ENCODE measurements at places on chromosomes 5 and 9.

DNA sequence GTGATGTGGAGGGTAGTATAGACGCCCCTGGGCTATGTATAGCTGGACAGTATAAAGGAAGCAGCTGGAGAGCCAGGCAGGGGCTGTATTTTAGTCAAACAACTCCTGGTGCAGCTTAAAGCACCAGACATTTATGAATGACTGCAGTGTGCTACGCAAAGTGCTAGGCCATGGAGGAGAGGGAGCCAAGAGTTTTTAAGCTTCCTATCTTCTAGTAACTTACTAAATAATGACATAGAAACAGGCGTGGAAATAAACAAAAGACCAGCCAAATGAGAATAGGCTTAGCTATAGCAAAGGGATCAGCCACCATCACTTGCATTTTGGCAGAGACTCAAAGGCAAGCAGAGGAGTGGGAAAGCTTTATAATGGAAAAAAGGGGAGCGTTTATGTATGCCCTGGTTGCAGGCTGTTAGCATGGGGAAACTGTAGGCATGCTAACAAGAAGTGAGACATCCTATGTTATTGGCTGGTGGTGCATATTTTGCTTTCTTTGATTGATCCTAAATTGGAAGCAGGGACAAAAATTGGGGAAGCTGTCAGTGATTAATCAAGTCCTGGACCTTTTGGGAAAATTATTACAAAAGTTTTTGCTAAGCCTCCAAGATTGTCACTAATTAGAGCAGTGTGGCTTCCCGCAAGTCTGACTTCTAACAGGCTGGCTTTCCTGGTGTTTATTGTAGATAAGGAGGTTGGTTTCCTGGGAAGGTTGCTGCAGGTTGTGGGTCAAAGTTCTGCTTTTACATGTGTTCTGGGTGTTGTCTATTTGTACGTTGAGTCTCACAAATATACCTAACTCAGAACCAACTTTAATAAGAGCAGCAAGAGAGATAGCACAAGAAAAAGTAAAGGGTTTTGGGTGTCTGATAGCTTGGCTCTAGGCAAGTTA, 46.6 kb downstream of the RAB3C start:
- no peak for DNase-seq

- DNase-seq: no peak
These were observed 46.0 kb downstream of the PARP8 start for GRCh38 chr5:50712479-50712878.

DNA sequence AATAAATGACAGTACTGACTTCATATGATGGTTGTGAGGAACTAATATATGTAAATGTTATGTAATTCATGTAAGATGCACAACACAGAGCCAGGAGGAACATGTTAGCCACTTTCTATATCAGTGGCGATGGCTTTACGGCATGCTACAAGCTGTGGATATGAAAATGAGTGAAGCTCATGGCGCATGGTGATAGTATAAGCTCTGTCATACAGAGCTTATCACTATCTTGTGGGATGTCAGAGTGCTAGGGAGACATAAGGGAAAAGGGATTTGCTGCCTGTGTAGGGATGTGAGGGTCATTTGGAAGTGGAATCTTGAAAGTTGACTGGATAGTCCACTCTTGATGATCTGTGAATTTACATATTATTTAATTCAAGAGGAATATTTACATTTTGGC, 13.6 kb downstream of the CPEB4 start:
- DNase-seq: no peak

GRCh38 chr5:109326919-109327318, 82.9 kb downstream of the PJA2 start:
- no peak for DNase-seq

DNA sequence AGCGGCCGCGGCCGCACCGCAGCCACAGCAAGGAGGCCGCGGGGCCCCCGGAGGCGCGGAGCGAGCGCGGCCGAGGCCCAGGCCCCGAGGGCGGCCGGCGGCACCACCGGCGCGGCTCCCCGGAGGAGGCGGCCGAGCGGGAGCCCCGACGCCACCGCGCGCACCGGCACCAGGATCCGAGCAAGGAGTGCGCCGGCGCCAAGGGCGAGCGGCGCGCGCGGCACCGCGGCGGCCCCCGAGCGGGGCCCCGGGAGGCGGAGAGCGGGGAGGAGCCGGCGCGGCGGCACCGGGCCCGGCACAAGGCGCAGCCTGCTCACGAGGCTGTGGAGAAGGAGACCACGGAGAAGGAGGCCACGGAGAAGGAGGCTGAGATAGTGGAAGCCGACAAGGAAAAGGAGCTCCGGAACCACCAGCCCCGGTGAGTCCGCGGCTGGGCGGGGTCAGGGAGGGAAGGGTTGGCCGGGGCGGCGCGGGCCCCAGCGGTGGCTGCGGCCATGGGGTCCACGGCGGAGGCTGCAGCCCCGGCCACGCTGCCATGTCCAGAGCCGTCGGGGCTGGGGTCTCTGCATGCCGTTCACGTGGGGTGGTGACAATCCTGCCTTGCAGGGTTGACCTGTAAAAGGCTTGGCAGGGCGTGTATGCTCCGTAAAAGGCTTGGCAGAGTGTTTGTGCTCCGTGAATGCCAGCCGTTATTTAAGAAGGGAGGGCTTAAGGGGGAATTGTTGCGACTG, 146.0 kb downstream of the CACNA1B start:
- DNase-seq: no peak

Data from GM12864 (cell line).